ENCODE measurements at places on chromosomes 13 and 19. TPM values are rescaled to one million over a fixed set of nuclear protein-coding genes. Genes with fewer than 3 reads are reported as not detected.

GRCh38 chr19:1513499-1514294, 878 bp upstream of the ADAMTSL5 start:
- no peak for DNase-seq

DNA sequence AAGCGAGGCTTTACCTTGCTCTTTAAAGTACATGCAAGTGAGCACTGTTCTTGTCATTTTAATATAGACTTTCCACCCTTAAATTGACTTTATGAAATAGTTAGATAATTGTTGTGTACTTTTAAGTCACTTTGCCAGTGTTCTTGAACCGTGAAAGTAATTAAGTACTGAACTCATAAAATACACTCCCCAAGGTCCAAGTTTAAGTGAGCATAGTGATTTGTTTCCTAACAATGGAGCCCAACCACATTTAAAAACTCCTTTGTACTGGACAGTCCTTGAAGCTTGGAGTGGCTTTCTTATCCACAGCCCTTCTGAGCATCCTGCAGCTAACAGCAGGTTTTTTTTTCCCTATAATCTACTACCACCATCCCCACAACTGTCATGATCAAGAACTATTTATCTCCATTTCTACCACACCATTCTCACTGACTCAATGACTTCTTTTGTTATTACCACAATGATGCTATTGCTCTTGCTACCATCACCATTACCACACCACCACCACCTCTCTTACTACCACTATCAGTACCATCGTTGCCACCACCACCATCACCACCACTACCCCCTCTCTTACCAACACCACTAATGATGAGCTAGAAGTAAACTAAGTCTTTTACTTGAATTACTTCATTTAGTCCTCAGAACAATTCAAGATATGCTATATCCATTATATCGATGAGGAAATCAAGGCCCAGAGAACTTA, 452.6 kb downstream of the DIAPH3 start:
- DNase-seq, result no peak

GRCh38 chr13:21058361-21058760, 3.0 kb downstream of the LATS2 start:
- DNase-seq, result no peak

DNA sequence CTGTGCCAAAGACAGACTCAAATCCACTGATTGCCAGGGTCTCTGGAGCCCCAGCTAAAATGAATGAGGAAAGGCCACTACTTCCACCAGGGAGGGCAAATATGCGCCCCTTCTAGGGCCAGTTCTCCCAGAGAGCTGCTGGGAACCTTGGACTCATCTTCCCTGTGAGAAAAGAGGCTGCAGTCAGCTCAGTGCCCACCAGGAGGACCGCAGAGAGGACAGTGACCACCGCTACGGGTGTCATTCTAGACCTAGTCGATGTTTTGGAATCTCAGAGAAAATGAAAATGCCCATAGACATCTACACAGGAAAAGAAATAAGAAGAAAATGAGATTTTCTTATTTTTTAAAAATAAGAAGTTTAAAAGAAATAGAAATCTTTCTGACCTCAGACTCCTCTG, 235.1 kb downstream of the UQCRFS1 start:
- DNase-seq, result no peak

DNA sequence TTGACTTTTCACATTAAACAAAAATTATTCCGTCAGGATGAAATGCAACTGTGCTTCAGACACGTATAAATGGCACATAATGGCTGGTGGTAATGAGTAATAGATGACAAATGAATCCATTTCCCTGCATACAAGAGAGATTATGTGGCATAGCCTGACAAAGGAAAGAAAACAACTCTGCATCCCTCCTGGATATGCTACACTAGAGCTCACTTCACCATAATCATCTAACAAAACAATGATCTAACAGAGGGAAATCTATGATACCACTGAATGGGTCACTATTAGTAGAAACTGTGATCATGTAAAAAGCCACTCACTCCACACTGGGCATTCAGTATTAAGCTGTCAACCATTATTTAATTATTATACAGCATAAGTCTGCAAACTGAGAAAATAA, 1498.4 kb downstream of the EFNB2 start:
- DNase-seq, result peak; percentile 43

DNA sequence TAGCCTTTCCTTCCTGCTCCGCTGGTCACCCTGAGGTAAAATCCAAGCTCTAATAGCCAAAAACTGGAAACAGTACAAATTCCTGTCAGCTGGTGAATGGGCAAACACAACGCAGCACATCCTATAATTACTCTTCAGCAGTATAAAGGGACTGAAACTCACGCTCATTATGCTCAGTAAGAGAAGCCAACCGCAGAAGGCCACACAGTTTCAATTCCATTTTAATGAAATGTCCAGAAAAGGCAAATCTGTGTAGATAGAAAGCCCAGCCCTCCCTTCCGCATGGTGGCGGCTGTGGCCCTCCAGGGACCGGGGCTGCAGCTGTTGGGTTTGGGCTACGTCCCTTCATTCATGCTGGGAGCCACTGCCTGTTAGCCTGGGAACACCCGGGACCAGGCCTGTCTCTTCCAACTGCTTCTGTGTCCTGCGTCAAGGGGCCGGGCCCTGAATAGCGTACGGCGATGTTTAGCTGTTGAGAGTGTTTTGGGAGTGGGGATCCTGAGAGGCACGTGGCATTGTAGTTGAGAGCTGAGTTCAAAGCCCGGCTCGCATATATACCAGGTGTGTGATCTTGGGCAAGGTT, 23.5 kb downstream of the NKPD1 start:
- DNase-seq, result no peak

DNA sequence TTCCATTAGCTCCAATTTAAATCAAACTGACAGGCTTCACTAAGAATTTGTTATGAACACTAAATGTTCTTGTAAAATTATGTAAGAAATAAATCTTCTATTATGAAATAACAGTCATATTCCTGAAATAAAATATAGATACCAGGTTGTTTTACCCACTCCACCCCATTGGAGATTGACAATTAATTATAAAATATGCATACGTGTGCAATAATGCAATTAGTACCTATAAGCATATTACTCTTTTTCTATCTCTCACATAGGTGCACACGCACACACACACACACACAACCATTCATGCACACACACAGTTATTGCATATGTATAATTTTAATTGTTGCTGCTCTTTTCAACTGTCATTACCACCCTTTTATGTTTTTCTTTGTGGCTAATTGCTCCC, 395.7 kb downstream of the SLITRK5 start:
- no peak for DNase-seq

- DNase-seq, result no peak
Observed at GRCh38 chr19:42152910-42153671, 20.8 kb upstream of the POU2F2 start.

DNA sequence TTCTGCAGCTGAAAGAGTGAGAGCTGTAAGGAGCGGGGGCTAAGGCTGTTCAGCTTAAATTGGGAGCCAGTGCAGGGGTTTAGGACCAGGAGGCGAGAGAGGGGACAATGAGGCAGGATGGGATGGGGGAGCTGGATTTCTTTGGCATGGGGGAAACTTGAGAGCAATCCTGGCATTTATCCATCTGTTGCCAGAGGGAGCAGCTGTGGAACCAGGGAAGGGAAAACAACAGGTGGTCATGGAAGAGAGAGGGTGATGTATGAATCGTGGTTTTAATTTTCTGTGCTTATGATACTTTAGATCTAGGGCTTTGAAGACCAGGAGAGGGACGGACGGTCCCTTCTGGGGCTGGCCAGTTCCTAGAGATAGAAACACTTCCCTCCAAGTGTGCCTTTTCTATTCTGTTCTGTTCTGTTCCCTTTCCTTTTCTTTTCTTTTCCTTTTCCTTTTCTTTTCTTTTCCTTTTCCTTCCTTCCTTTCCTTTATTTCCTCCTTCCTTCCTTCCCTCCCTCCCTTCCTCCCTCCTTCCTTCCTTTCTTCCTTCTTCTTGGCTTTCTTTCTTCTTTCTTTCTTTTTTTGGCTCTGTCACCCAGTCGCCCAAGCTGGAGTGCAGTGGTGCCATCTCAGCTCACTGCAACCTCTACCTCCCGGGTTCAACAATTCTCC, 16.0 kb upstream of the CCL25 start:
- DNase-seq, result no peak

DNA sequence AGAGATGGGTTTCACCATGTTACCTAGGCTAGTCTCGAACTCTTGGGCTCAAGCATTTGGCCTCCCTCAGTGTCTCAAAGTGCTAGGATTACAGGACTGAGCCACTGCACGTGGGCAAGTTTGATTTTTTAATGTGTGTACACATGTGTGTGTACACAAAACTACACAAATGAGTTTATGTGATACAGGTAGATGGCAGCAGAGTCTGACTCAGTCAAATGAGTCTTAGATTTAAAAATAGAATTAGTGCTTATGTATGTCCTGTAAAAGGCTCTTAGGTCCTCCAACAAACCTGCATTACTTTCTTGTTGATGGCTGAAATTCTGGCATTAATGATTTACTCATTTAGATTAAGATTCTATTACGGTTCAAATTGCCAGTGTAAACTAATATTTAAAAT, 293.7 kb downstream of the PCDH17 start:
- DNase-seq, result no peak

- no peak for DNase-seq
Observed at GRCh38 chr13:33722216-33722915, 95.6 kb upstream of the RFC3 start.

DNA sequence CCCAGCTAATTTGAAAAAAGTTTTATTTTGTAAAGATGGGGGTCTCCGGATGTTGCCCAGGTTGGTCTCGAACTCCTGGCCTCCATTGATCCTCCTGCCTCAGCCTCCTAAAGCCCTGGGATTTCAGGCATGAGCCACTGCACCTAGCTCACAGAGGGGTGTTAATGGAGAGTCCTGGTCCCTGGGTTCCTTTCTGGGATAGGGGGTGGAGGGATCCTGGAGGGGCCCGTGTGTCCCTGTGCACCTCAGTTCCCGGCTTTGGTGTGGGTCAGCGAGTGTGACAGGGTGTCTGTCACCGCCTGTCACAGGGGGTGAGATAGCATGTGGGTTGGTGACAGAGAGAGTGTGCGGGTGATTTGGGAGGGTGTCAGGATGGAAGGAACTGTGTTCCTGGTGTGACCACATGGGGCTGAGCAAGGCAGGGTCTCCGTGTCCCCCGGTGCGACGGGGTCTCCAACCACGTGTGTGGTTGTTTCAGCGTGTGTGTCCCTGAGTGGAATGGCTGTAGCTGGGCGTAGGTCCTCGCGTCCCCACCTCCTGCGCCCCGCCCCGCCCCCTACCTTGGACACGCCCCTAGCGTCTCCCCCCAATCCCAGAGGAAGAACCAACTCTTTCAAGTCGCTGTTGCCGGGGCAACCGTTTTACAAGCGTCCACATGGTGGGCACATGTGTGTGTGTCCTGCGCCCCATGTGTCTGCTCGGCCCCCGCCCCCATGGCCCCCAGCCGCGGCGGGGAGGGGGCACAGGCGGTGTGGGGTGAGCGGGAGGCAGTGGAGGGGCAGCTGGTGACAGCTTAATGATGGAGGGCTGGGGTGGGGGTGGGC, 2.9 kb upstream of the NRTN start:
- no peak for DNase-seq

DNA sequence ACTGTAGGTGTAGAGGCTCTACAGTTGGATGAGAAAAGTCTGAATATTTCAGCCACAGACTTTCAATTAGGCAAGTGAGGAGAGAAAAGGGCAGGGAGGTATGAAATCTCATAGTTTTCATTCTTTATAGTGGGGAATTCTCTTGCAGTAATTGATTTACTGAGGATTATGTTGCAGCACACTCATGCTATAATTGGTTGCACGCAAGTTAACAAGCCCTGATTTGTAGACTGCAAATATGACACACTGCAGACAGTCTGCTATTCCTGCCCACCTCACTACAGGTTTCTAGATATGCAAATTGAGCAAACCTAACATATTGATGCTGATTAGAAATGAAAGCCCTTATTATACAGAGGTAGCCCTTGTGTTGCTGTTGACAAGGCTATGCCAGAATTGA, 139.4 kb downstream of the LHFPL6 start:
- no peak for DNase-seq

DNA sequence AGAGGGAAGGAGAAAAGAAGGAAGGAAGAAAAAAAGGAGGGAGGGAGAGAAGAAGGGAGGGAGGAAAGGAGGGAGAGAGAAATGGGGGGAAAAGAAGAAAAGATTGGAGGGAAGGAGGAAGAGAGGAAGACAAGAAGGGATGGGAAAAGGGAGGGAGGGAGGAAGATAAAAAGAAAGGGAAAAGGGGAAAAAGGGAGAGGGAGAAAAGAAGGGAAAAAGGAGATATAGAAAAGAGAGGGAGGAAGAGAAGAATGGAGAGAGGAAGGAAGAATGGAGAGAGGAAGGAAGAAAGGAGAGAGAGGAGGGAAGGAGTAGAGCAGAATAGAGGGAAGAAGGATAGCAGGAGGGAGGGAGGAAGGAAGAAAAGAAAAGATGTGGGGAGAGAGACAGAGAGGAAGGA, 334.6 kb downstream of the TSHZ3 start:
- no peak for DNase-seq

GRCh38 chr13:80469853-80470381, 129.0 kb upstream of the SPRY2 start:
- DNase-seq, result no peak

GRCh38 chr19:14237014-14237941, 31.3 kb upstream of the ADGRL1 start:
- no peak for DNase-seq

DNA sequence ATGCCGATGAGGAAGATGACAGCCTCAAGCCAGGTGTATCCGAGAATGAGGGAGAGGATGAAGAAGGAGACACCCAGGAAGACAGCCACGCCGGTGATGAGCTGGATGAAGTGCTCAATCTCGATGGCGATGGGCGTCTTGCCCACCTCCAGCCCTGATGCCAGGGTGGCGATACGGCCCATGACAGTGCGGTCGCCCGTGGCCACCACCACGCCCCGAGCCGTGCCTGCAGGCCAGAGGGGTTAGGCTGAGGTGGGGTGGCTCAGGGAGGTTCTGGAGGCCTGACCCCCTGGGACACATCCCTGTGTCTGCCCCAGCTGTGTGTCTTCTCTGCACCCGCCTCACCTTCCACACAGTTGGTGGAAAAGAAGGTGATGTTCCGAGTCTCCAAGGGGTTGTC, 9.1 kb downstream of the ATP1A3 start:
- DNase-seq, result no peak

DNA sequence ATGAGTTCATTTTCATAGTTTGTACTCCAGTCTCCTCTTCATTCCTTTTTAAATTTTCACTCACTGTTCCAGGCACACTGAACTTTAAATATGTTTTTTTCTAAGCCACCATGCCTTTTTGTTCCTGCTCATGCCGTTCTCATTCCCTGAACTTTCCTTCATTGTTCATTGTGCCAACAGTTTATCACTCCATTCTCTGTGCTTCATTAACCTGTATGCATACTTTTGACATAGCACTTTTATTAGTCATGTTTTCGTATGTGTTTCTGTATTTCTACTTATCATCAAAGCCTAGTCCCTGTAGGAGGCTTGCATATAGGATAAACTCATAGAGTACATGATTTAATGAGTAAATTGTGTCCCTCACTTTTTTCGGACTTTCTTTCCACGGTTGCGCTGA, 65.3 kb downstream of the PCDH20 start:
- peak; percentile 44 for DNase-seq

The OR7G3 gene
- total RNA-seq, result not detected

The APLP1 gene
- 58.7 TPM for total RNA-seq

The MKNK2 gene
- total RNA-seq, result 72.0 TPM

The GAPDHS gene
- not detected for total RNA-seq

The HPN gene
- total RNA-seq, result not detected

The ARRDC2 gene
- total RNA-seq, result 76.7 TPM

The RNF225 gene
- total RNA-seq, result not detected

The NCR1 gene
- not detected for total RNA-seq

All from Caki2 (cell line).